ENCODE measurements at places on chromosomes 3 and 15.

DNA sequence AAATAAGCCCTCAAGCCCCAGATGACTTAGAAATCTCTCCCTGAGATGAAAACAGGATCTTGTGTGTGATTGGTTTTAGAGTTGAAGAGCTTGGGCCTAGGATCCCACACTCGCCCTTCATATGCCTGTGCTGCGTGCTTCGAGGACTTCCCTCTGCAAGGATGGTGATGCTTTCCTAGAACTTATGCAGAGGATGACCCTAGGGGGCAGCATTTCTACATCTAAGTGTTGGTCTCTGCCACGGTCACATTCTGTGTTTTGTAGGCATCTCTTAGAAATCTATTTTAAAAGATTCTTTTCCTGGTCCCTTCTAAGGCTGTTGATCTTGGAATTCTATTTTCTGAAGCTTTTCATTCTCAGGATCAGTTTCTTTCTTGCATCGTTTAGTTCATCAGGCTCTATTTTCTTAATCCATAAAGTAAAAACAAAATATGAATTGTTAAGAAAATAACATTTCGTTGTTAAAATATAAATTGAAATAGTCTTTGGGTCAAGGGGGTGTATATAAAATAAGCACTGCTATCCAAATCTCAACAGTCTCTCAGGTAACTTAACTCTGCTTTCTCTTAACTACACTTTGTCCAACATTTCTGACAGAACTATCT is 45.7 kb downstream of the WDR76 start:
- no peak for DNase-seq

DNA sequence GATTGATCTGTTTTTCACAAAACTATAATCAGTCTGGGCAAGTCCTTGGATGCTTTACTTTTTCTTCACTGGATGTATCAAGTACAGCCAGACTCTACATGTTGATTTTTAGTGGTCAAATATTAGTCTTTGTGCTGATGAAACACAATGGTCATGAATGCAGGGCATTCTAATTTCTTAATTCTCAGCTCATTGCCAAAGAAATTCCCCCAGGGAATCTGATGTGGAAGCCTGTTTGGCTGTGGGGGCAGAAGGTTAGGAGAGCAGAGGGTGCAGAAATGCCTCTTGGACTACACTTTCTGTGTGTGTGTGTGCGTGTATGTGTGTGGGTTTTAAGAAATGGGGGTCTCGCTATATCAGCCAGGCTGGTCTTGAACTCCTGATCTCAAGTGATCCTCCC is 48.7 kb upstream of the HACD2 start:
- DNase-seq, result no peak

DNA sequence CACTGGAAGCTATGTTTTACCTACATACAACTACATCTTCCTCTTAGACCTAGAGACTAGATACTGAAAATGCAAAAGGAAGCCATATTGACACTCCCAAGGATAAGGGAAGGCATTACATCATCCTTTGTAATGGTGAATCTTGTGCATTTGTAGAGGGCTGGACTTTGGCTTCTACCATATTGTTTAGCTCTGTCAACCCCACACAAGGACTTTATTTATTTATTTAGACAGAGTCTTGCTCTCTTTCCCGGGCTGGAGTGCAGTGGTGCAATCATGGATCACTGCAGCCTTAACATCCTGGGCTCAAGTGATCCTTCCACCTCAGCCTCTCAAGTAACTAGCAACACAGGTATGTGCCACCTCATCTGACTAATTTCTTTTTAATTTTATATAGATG is 331.5 kb upstream of the TPRG1 start:
- DNase-seq, result no peak

- DNase-seq, result no peak
These were observed 58.9 kb upstream of the WNT5A start for GRCh38 chr3:55545995-55546394.

DNA sequence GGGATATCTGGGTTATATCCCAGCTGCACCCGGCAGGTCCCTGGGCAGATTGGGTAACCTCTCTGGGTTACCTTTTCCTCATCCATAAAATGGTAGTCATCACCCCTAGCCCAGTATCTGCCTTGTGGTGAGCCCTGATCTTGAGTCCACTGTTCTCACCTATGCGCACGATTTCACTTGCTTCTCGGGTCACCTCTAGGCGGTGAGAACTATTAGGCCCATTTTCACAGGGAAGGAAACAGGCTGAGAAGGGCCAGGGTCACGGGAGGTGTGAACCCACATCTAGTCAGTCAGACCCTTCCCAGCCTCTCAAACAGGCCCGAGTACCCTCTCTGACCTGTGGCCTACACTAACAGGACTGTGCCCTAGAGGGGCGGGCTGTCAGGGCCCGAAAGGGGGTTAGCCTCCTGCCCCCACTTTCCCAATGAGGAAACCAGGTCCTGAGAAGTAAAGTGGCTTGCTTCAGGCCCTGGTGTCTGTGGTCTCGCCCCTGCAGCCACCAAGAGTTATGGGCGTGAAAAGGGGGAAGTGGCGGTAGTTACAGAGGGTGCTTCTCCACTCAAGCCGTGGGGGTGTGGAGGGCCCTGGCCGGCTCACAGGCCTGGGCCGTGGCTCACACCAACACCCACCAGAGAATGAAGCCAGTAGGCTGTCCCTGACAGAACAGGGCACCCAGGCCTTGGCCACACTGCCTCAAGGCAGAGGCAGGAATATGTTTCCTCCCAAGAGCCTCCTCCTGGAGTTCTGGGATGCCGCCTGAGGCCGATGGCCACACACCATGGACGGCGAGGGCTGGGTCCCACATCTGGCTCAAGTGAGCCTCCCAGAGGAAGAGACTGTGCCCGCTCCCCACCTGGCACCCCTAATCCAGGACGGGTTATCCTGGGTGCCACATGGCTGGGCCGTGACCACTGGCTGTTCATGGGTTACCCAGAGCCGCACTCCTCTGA is 19.5 kb downstream of the PSTPIP1 start:
- no peak for DNase-seq
